ENCODE measurements at places on chromosomes 7 and 10.

- no peak for DNase-seq
Measured at GRCh38 chr7:112989531-112989930, 97.1 kb downstream of the GPR85 start.

DNA sequence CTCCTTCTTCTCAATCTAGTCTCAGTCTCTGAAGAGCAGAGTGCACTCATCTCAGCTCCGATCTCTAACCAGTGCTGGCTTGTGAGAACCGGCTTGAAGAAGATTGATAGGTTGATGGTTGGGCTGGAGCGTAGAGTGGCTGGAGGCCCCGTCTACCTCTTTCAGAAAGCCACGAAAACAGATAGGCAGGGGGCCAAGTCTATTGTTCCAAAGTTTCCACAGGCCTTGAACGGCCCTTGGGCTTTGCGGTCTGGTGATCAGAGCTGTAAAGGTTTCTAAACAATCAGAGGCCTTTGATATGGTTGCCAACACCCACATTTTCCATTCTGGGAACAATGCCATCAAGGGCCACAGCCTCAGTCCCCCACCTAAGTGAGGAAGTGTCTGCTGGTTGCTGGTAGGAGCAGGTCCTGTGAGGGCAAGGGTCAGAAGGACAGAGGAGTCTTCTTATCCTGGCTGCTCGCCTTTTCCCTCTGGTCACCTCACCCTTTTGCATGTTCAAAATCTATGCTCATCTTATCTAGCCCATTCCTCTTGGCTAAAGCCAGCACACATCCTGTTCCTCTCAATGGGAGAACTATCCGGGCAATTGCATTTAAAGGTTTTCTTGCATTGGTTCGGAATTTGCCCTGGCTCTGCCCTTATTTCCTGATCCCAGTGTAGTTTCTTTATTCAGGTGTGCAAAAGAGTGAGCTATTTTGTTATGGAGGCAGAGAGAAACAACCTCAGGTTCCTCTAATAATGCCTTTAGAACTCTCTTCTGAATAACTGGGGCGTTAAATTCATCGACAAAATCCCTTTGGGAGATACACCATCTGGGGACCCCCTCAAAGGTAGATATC lies 70.3 kb upstream of the KMT2E start:
- DNase-seq, result no peak

DNA sequence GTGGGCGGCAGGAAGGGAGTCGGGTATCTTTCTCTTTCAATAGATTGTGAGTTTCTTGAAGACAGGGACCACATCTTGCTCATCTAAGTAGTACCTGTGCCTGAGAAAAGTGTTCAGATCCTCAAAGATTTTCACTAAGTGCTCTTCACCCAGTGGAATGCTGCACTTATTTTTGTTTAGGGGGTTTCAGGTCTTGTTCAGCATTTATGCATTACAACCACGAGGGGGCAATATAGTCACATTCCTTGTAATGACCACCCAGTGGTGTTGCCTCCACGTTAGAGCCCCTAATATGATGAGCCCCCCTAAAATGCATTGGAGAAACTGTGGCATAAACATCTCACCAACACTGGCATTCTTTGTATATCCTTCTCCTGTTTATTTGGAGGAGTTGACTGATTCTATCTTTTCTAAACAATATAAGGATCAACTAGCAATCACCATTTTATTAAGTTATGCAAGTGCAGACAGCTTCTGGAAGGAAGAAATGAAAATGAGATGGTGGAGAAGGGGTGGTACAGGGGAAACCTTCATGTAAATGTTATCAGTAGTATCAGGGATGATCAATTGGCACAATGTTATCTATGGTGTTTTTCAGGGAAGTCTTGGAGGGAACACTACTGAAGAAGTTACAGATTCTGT lies 3.1 kb upstream of the PAPSS2 start:
- no peak for DNase-seq

DNA sequence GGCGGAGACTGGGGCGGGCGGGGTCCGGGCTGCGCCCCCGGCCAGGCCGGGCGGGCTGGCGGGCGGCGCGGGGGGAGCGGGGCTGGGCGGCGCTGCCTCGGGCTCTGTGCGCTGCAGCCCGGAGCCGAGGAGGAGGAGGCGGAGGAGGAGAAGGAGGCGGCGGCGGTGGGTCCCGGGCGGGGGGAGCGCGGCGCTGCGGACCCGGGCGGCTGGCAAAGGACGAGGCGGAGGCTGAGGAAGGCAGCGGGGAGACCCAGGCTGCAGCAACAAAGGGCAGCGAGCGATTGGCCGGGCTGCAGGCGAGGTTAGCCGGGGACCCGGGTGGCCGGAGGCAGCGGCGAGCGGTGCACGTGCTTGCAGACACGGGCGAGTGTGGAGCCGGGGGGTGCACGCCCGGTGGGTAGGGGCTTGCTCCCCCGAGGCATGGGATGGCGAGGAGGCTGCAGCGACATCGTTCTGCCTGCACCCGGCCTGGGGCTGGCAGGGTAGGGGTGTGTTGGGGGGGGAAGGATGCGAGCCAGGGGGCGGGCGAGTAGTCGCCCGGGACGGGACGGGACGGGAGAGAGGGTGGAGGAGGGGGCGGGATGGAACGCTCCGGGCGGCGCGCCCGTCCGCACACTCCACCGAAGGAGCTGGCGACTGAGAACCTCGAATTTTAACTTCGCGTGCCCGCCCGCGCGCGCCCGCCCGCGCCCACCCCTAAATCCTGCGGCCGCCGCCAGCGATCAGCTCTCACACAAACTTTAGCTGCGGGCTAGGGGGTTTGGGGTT lies 844 bp upstream of the KAT6B start:
- DNase-seq, result peak; percentile 30

- no peak for DNase-seq
Measured at GRCh38 chr10:52318822-52319464, 4.9 kb downstream of the DKK1 start.

DNA sequence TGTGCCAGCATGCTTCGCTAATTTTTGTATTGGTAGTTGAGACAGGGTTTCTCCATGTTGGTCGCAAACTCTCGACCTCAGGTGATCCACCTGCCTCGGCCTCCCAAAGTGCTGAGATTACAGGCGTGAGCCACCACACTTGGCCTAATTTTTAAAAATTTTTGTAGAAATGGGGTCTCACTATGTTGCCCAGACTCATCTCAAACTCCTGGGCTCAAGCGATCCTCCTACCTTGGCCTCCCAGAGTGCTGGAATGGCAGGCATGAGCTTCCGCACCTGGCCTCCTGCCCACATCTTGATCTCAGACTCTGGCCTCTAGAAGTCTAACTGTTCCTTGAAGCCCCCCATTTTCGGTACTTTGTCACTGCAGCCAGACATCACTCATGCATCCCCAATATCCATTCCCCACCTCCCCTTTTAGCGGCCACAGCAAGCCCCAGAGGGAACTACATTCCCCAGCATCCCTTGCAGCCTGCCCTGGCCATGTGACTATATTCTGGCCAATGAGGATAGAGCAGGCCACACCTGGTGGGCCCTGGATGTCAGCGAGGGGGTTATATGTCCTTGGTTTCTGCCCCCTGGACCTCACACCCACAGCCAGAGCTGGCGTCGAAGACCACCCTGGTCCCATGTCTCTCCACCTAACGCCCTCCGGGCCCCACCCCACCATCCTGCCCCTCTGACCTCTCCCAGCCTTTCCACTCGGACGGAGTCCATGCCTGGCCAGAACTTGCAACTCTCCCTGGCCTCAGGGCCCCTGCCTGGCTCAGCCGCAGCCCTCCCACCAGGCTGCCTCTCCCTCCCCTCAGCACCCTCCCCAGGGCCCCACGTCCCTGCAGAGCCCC lies 33.8 kb downstream of the MICALL2 start:
- DNase-seq, result no peak

DNA sequence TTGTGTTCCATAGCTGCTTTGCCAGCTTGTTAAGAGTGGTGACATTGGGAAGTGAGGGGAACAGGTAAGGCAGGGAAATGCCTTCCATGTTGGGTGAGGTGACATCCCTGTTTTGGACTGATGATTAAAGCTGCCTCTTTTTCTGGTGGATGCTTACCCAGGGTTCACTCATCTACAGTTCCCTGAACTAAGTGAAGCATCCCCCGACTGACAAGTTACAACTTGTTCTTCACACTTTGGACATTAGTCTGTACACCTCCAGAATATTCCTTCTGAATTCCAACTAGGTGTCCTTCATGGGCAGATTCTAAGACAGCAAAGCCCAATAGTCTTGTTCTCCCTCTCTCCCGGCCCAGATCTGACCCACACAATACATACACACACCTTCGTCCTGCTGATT lies 63.4 kb downstream of the HDAC9 start:
- no peak for DNase-seq

DNA sequence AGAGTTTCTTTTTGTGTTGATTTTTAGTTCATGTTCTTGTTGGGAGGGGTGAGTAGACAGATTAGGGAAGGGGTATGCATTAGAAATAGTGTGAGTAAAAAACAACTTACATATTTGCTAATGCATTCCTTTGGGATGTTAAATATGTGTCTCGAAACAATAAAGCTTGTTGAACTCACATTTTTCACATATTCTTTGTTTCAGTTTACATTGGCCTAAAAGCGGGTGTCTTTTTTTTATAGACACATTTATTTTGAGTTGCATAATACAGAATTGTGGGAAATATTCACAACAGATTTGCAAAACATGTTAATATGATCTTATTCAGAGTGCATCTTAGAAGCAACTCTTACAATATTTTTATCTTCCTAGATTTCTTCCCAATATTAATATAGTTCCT lies 337.5 kb upstream of the CNTNAP2 start:
- DNase-seq, result no peak

- DNase-seq, result no peak
Measured at GRCh38 chr10:98382691-98383101, 32.3 kb downstream of the PYROXD2 start.

GRCh38 chr7:30896036-30896435 lies 15.6 kb upstream of the AQP1 start:
- no peak for DNase-seq

DNA sequence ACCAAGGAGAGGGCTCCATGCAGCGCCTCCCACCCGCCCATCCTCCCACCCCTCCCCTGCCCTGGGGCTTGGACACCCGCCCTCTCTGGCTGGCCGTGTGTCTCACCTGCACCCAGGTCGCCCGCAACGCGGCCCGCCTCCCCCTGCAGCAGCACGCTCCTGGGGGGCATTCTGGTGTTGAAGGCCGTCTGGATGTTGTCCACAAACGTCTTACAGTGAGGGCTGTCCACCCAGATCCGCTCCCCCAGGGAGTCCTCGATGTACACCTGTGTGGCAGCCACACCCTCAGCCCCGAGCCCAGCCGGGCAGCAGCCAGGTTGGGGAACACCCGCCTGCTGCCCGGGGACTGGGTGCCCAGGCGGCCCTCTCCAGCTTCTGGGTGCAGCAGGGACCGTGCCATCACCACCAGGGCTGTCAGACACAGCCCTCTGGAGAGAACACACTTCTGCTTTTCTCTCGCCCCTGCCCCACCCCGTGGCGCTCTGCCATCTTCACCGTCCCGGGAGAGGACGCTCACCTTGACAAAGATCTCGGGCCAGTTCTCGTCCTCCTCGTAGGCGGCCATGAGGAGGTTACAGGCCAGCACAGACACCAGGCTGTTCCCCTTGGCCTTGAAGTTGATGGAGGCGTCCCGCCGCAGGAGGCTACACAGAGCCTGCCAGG lies 4.7 kb downstream of the INTS1 start:
- DNase-seq, result no peak

DNA sequence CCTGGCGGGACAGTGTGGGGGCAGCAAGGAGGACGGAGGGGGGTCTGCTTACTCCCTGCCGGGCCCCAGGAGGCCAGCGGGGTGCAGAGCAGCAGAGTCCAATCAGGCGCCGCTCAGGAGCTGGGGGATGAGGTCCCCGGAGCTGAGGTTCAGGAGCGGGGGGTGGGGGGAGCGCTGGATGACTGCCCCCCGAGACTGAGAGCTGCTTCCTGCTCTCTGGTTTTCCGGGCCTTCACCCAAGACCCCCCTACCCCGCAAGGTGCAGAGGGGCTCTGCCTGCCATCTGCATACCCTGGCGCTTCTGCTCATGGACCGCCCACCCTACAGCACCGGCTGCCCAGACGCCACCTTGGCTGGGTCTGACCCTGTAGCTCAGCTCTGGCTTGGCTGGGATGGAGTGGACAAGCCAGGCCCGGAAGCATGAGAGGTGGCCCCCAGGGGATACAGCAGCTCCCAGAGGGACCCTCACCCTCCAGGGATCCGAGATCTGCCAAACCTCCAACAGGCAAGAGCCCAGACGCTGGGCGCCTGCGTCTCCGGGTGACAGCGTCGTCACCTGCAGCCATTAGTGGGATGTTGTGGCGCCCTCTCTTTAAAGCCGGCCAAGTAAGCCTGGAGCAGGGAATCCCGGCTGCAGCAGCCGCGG lies 930 bp downstream of the KNDC1 start:
- no peak for DNase-seq

GRCh38 chr10:127854769-127855590 lies 37.8 kb downstream of the CLRN3 start:
- no peak for DNase-seq

DNA sequence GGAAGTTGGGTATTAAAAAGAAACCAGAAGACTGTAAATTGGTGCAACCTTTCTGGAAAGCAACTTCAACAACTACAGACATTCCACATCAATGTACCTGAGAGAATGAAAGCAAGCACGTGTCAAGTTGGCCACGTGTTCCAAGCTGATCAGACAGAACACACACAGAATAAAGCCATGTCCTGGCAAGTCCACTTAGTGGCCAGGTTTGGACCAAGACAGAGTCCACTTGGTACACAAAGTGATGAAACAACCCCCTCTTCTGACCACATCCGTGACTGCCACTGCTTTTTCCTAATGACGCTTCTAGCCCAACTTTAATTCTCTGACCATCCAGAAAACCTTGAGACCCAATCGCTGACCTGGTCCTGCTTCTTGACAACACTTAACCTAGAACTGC lies 109.4 kb downstream of the ABLIM1 start:
- no peak for DNase-seq

DNA sequence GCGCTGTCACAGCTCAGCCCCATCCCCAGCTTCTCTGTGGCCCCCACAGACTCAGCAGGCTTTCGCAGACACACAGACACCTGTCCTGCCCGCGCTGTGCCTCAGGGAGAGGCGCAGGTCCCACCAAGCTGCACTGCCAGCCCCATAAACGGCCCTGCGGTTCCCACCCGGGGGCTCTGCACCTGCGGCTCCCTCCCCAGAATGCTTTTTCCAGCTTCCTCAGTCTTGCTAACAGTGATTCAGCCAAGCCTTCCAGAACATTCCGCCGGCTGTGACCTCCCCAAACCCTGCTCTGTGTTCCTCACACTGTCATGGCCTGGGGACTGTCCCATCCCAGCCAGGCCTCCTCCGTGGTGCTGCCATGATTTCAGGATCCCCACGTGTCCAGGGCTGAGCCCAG lies 27.8 kb upstream of the TNRC18 start:
- no peak for DNase-seq

- no peak for DNase-seq
Measured at GRCh38 chr10:87038286-87038717, 18.2 kb downstream of the FAM25A start.

DNA sequence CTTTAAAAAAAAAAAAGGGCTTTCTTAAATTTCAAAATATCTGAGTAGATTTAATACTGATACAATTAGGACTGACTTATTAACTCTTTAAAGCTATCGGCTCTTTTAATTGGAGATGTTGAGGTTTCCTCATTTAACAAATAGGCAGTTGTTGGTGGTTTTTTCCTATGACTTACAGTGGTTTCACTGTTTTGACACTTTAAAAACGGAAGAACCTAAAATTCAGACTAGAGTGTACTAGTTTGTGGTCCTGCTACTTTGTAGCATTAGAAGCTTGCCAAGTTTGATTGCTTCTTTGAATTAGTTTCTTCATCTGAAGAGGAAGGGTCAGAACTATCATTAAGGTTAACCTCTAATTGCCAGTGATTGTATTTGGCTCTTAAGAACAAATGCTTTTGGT lies 27.7 kb downstream of the CUL1 start:
- DNase-seq, result no peak

- DNase-seq, result no peak
Measured at GRCh38 chr7:52030722-52031121, 714.1 kb upstream of the COBL start.

- DNase-seq, result no peak
Measured at GRCh38 chr10:33164060-33164709, 170.3 kb downstream of the NRP1 start.

All from NCI-H446 treated with DMSO at 0.1 percent for 48 hours (cell line).